ENCODE measurements at places on chromosomes 2 and 18.

DNA sequence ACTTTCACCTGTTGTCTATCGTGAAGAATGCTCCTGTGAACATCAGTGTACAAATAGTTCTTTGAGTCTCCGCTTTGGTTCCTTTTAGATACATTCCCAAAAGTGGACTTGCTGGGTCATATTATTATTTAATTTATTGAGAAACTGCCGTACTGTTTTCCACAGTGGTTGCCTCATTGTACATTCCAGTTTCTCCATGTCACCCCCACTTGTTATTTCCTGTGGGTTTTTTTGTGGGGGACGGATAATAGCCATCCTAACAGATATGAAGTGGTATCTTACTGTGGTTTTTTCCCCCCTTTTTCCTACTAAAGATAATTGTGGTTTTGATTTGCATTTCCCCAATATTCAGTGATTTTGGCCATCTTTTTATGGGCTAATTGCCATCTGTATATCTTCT, 53.8 kb downstream of the SMCHD1 start:
- no peak for DNase-seq

DNA sequence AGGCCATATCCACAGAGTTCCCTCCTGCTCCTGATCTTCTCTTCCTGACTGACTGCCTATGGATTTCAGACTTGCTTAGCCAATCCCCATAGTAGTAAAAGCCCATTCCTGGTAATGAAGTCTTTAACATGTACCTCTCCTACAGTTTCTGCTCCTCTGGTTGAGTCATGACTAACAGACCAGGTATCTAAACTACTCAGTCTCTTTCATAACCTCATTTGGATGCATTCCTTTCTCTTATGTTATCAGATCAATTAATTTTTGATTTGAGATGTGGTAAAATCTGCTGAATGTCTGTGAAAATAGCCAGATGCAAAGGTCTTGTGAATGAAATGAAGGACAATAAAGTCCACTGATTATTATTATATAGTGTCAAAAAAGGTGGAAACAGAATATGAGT, 198.0 kb downstream of the NBAS start:
- no peak for DNase-seq

DNA sequence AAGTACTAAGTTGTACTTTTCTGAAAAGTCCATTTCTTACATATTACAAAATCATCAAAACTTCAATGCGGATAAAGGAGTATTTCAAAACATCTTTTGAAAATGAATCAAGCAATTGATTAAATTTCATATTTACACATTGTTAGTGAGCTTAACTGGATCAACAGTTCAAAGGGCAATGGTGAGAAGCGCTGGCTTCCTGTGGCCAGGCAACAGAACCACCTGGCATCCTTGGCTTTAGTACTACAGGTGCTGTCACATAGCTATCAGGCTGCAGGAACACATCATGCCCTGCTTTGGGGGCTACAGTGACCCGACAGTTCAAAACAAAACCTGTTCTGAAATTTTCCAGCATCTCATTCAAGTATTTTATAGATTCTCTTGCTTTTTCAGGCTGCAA, 59.2 kb downstream of the SMAD2 start:
- no peak for DNase-seq

- no peak for DNase-seq
Measured at GRCh38 chr2:240956171-240956934, 42.1 kb upstream of the SNED1 start.

DNA sequence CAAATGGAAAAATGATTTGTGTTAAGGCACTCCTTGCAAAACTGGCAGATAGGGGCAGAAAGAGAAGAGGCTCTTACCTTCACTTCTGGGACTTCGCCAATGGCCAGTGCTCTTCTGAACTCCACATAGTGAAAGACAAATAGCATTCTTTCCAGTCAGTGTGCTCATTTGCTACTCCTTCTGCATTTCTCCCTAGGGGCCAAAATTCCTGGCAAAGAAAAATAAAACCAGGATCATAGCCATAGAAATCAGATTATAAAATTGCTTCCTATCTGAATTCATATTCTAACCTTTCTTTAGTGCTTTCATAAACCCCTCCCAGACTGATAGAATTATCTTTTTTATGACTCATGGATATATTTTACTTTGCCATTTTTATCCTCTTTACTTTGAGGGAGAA, 56.9 kb upstream of the PELI1 start:
- DNase-seq = no peak

DNA sequence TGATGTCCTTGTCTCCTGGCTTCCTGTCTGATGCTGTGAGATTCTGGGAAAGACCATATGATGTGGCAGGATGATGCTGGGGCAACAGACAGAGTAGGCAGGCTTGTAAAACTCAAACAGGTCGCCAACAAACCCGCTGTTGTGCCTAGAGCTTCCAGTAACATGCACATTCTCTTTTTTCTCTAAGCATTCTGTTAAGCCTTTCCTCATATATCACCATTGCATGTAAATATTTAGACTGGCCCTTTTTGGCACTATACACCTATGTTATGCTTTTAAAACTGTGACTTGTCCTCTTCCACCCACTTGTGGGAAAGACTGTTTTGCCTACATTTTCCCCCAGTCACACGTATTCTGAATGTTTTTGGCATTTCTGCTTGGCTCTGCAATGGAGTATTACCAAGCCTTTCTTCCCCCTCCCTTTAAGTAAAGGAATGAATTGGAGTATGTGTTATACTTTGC, 250.4 kb upstream of the TANK start:
- DNase-seq = no peak

- DNase-seq = no peak
Measured at GRCh38 chr18:70243131-70243929, 37.8 kb upstream of the RTTN start.

GRCh38 chr2:22282916-22283315, 1102.1 kb upstream of the KLHL29 start:
- no peak for DNase-seq

GRCh38 chr18:11274144-11274794, 124.9 kb upstream of the PIEZO2 start:
- no peak for DNase-seq

- DNase-seq = no peak
Measured at GRCh38 chr2:47073641-47074040, 81.5 kb downstream of the STPG4 start.

GRCh38 chr18:8116341-8117005, 492.8 kb upstream of the RAB12 start:
- no peak for DNase-seq

DNA sequence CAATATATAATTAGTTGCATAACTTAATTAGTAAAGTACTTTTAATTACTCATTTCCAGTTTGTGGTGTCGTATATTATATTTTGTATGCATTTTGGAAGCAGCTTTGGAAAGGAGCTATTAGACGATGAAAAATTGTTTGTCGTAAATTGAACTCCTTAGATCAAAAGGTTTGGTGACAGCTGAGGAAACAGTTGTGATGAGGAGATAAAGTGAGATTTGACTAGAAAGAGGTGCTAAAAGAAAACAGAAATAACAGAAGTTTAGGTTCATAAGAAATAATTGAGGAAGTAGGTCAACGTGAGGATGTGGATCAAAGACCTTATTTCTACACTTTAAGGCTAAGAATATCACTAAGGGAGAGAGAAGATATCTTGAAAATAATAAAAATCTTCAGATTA, 141.9 kb upstream of the NETO1 start:
- DNase-seq = no peak

DNA sequence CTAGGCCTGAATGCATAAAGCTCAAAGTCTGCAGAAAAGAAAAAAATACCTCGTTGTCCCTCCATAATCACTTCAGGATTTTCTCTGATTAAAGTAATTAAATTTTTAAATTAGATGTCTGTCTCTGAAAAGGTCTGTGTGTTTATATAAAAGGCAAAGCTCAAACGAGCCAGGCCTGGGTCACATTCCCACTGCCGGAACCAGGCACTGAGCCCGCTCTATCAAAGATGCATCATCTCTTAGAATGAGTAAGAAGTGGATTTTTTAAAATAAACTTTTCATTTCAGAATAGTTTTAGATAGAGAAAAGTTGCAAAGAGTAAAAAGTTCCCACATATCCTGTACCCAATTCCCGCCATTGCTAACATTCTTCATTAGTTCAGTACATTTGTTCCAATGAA, 202.1 kb upstream of the KYNU start:
- DNase-seq = no peak

DNA sequence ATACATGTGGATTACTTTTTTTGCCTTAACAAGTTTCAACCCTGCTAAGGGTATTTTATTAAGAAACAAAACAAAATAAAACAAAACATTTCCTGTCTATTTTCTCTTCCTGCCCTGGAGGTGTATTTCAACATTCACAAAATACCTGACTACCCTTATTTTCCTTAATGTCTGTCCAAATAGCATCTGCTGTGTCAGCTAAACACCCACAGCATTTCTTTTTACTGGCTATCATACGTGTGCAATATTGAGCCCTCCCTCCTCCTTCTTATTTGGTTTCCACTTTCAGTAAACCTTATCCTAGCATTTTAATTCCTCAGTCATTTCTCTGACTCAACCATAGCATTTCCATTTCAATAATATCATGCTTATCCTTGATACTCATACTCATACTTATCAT, 1420.0 kb upstream of the ZEB2 start:
- no peak for DNase-seq

GRCh38 chr18:58851856-58852255, 12.8 kb upstream of the ZNF532 start:
- DNase-seq = no peak

DNA sequence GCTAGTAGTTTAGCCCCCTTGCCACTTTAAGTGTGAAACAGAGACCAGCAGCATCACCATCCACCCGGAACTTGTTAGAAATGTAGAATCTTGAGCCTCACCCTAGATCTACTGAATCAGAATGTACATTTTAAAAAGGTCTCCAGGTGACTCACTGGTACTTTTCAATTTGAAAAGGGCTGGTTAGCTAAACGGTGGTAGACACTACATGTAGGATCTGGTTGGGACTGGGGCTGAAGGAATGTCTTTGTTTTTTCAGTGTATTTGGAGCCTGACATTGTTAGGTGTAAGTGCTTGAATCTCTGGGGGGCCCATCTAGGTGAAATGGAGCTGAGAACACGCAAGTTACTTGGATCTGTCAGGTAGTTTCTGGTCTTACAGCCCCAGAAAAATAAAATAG, 44.0 kb upstream of the XPO1 start:
- DNase-seq = peak; percentile 12

DNA sequence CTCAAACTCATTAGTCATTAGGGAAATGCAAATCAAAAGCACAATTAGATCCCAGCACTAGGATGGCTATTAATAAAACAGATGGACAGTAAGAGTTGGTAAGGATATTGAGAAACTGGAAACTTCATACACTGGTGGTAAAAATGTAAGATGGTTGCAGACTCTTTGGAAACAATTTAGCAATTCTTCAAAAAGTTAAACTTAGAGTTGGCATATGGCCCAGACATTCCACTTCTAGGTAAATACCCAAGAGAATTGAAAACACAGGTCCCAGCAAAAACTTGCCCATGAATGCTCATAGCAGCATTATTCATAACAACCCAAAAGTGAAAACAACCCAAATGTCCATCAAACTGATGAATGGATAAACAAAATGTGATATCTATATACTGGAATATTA, 84.9 kb upstream of the ZFP36L2 start:
- DNase-seq = no peak

DNA sequence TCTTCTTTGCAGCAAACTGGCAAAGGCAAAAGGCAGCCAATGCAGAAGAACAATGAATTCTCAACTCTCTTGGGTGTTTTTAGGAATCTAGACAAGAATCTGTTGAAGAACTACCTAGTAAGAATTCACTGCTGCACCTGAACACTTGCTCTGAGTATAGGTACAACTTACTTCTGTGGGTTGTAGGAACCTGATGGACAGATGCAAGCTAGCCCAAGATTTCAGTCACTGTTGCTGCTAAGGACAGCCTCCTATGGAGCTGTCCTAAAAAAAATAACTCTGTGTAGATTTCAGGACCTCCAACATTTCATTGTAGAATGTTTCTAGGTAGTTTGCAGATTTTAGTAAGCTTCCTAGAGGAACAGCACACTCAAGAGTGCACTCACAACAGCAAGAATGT, 363.5 kb downstream of the CBLN2 start:
- DNase-seq = no peak

DNA sequence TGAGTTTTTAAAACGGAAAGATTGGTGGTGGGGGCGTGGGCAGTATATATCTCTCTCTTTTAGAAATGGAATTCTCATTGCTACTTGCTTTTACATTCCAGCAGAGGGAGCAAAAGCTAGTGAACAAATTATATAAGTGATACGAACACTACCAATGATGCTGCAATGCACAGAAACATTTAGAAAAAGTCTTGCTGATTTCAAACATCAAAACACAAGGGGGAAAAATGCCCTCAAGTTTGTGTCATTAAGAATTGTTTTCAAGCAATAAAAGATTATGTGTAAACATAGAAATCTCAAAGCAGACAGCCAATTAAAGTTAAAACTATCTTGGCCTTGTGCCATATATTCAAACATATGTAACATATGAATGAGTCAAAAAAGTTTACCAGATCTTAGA, 296.3 kb upstream of the KCNJ3 start:
- no peak for DNase-seq

DNA sequence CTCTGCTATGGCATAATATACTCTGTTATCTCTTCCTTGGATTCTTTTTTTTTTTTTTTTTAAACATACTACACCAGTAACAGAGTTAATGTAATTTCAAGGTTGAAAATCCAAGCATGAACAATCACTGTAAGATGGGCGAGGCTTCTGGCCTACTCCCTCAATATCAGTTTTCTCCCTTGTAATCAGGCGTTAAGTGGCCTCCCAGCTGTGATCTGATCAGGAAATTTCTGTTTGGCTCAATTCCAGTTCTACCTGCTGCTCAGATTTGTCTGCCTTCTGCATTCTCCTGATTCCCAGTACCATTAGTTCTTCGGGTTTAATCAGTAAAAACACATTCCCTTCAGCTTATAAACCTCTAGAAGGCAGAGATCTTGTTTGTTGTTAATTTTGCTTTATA, 18.6 kb downstream of the PRKD3 start:
- no peak for DNase-seq

GRCh38 chr2:26861610-26862224, 13.8 kb downstream of the DPYSL5 start:
- DNase-seq = no peak

DNA sequence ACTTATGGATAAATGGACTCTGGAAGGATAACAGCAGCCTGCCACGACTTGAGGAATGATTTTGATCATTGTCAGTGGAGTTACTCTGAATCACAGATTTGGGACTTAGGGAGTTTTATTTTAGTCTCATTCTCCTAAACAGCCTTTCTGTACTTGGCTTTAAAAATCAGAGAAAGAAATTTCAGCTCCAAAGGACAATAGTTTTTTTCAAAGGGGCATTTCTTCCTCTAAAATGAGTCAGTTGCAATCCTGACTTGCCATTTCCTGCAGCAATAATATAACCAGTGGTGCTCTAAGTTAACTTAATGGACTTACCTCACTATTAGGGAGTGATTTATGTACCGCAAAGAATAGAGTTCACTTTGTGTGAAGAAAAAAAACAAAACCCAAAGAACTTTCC, 35.1 kb upstream of the MTX2 start:
- DNase-seq = no peak

GRCh38 chr2:159516241-159516758, 100.0 kb downstream of the BAZ2B start:
- DNase-seq = peak; percentile 36

GRCh38 chr18:49731421-49731841, 81.9 kb downstream of the ACAA2 start:
- no peak for DNase-seq

- peak; percentile 45 for DNase-seq
Measured at GRCh38 chr2:43408407-43409160, 182.2 kb upstream of the ZFP36L2 start.

Measured in GM20000 (cell line).